Activated T-helper 1 cell treated with anti-CD3 and anti-CD28 coated beads, Interleukin-2, amount 50 U/mL, for 16 hours (primary cell): ENCODE measurements at places on chromosomes 7 and 10.

- no peak for DNase-seq
Measured at GRCh38 chr10:95445223-95445836, 115.8 kb downstream of the SORBS1 start.

DNA sequence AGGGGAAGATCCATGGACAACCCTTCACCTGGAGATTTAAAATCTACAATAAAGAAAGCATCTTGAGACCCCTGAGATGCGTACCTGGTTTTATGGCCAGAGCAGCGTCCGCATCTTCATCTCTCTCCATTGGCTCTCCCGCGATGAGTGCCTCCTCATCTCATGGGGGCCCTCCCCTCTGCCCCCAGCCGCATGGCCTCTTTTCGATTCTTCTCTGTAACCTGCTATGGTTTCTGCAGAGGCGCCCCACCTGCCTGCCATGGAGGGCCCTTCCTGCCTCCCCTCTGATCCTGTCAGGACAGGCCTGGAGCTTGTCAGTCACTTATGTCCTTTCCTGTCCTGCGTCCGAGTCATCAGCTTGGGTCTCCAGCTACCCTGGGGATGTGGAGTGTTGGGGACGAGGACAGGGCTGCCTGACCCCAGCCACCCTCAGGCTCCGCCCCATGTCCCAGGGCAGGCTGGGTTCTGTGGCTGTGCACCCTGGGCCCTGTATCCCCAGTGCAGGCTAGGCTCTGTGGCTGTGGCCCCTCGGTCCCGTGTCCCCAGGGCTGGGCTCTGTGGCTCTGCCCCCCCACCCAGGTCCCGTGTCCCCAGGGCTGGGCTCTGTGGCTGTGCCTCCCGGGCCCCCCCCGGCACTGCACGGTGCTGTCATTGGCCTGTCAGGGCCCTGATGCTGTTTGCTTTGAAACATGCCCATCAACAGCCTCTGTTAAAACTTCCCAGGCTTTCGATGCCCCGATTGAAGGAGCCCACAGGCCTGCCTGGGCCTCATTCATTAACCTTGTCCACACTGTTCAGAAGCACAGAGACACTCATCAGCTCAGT, 99.8 kb downstream of the WDR37 start:
- no peak for DNase-seq

DNA sequence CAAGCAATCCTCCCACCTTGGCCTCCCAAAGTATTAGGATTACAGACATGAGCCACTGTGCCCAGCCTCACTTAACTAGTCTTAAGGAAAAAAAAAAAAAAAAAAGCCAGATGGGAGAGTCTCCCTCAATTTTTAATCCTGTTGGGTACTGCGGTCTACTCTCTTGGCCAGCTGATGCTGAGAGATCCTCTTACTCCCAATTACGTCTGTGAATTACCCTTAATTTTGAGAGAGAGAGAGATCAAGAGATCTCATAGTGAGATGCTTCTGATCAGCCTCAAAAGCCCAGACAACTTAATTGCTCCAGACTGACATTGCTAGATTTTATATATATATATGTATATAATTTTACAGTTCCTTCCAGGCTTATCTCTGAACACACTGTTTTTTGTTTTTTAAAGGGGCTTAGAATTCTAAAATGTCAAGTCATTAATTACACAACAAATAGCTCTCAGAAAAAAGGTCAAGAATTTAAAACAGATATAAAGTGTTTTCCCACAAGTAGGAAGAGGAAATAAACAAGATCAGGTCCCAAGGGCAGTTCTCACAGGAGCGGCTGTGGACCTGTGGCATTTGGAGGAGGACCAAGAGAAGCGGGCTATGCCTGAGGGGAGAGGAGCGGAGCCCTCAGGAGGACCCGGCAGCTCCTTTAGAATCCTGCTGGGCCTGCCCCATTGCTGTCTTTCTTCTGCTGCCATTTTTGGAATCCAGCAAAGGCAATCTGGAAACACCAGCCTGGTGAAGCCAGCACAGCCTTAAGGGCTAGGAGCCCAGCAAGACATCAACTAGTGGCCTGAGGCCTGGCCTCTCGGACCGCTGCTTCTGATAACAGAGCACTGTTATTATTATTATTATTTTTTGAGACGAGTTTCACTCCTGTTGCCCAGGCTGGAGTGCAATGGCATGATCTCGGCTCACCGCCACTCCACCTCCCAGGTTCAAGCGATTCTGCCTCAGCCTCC, 30.1 kb downstream of the DENND2A start:
- no peak for DNase-seq

DNA sequence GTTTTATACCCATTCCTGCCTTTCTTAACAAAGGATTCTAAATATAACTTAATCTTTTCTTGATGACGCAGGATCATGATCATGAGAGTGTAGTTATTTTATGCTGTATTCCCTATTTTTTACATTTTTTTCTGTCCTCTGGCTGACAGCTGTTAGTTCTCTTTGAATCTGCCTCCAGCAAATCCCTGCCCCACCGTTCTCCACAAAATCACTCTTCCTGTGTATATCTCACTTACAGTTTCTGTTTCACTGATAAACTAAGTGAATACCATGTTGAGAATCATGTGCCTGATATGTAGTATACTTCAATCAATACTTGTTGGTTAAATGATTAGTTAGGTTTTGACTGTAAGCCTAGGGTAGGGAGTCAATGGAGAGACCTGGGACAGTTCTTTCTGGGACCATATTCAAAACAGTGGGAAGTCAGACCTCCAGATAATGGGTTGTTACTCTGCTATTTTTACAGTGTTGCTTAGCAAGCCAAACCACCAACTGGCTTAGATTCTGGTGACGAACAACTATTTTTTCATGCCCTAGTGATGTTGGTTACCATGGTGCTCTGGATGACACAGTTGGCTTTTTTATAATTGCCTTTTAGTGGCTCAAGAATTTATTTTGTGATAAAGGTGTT, 12.8 kb downstream of the CNNM1 start:
- DNase-seq: no peak

DNA sequence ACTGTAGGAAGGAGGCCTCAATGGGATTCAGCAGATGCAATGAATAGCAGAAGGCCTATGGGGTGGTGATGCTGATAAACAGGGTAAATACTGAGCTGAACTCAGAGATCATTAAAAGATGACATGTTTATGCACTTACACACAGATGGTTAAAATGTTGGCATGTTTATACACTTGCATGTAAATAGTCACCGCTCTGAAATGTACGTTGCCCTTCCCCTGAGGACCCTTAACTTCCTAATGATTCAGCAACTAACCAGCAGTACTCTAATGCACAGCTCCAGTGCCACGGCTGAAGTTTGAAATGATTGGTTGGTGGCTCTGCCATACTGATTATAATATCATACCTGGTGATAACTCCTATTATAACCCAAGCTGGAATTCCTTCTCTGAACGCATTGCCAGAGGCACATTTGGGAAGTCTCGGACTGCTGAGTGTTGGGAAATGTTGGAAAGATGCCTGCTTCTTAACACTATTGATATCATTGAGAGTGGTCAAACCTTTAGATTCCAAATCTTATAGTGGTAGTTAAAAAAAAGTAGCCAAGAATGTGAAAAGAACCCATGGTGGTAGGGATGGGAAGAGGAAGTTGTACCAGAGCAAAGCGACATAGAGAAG, 3.7 kb upstream of the CAV1 start:
- DNase-seq: no peak

DNA sequence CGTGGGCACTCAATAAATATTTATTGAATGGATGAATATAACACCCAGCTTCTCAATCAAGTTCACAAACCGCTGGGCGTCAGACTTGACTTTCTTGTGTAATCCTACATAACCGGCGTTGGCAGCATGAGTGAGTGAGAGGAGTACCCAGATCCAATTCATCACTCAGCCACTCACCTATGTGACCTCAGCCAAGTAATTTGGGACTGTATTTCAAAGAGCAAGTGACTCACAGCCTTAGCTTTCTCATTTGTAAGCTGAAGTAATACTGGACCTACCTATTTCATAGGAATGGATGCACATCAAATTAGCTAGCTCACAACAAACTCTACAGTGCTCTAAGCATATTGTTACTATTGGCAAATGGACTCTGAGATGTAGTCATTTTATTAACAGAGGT, 53.8 kb upstream of the FAM204A start:
- no peak for DNase-seq

DNA sequence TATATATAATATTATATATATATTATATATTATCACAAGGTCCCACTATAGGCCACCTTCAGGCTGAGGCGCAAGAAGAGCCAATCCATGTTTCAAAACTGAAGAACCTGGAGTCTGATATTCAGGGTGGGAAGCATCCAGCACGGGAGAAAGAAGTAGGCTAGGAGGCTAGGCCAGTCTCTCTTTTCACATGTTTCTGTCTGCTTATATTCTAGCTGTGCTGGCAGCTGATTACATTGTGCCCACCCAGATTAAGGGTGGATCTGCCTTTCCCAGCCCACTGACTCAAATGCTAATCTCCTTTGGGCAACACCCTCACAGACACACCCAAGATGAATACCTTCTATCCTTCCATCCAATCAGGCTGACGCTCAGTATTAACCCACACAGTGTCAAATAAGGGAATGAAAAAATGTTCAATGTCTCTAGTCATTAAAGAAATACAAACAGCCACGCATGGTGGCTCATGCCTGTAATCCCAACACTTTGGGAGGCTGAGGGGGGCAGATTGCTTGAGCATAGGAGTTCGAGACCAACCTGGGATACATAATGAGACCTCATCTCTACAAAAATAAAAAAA, 135.4 kb upstream of the PCBD1 start:
- no peak for DNase-seq

GRCh38 chr10:32982293-32982709, 24.3 kb upstream of the ITGB1 start:
- no peak for DNase-seq

DNA sequence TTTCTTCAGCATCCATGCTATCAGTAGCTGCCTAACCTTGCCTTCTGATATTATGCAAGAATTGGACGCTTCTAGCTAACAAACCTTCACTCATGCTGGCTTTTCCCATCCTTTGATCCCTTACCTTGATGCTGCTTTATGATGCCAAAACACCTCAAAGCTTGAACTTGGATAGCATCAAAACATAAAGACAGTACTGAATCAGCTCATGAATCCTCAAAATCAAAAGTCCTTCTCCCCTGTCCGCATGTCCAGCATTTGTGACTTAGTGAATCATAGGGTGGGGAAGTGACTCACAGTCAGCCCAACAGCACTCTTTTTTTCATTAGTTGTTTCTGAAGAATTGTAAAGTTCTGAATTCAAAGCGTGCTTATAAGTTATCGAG, 89.5 kb upstream of the PIK3CG start:
- DNase-seq: no peak

- no peak for DNase-seq
Measured at GRCh38 chr10:66329147-66329546, 596.7 kb upstream of the LRRTM3 start.

GRCh38 chr7:84102213-84102612, 92.4 kb downstream of the SEMA3A start:
- no peak for DNase-seq

GRCh38 chr10:5744849-5745248, 60.2 kb downstream of the TASOR2 start:
- DNase-seq: no peak

DNA sequence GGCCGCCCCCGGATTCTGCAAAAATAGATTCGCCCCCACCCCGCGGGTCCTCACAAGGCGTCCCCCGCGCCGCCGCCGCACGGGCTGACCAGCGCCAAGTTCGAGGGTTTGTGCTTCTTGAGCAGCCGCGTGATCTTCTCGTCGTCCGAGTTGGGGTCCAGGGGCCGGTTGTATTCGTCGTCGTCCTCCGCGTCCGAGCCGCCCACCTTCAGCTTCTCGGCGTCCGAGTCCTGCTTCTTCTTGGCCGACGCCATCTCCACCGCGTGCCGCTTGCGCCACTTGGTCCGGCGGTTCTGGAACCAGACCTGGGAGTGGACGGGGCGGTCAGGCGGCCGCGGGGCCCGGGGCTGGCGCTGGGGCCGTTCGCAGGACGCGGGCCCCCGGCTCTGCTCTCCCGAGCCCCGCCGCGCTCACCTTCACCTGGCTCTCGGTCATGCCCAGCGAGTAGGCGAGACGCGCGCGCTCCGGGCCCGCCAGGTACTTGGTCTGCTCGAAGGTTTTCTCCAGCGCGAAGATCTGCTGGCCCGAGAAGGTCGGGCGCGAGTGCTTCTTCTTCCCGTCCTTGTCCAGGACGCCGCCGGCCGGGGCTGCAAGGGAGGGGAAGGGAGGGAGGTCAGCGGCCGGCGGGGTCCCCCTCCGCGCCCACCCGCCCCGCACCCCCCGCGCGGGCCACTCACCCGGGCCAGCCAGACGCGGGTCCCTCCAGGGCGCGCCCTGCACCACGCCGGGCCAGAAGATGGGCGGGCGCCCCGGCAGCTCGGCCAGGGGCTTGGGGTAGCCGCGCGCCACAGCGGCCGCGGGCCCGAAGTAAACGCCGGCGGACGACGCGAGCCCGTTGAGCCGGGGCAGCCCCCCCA, 853 bp downstream of the NKX6-2 start:
- no peak for DNase-seq

DNA sequence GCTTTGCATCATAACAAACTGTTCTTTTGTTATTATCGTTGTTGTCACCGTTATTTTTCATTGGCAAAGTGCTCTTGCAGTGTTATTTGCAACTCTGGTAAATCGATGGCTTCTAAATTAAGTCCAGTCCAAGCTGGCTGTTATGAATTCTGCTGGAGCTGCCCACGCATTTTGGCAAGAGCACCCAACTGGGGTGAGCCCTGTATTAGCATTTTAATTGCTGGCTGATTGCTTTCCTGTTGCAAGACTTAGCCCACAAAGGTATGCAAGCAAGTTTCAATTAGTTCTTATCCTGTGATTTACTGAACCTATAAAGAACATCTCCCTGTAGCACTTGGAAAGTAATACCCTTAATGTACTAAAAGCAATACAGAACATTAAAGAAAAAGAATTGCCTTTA, 226.8 kb downstream of the ACTR3B start:
- DNase-seq: no peak

DNA sequence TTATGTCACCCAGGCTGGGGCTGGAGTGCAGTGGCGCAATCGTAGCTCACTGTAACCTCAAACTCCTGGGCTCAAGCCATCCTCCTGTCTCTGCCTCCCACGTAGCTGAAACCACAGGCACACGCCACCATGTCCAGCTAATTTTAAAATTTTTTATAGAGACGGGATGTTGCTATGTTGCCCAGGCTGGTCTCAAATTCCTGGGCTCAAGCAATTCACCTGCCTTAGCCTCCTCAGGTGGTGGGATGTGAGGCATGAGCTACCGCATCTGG, 123.2 kb upstream of the PARD3 start:
- DNase-seq: no peak

DNA sequence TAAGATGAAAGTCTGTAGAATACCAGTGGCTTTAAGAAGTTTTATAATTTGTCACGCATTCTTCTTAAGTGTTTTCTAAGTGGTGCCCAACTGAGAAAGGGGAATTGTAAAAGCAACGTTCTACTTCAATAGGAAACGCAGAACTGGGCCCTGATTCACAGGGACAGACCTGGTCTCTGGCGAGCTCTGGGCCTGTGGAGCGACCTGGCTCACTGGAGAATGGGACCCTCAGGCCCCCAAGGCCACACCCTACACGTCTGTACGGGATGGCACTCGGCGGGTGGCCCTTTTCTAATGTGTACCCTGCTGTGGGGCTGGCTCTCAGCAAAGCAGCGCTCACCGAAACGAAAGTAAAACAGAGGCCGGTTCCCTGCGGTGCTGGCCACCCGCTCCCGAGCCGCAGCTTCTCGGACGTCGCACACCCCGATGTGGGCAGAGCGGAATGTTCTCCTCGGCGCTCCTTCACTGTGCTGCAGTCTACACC, 205.0 kb downstream of the DIP2C start:
- DNase-seq: no peak

GRCh38 chr7:21054427-21055112, 267.9 kb upstream of the SP8 start:
- DNase-seq: no peak
